ENCODE measurements at places on chromosomes 7 and 10. TPM values are rescaled to one million over a fixed set of nuclear protein-coding genes. Genes with fewer than 3 reads are reported as not detected.

Gene PLAC9
- 69.0 TPM for polyA plus RNA-seq

Gene PPP1R9A
- polyA plus RNA-seq: 29.7 TPM

Gene NME8
- not detected for polyA plus RNA-seq

Gene PKD2L1
- 0.44 TPM for polyA plus RNA-seq

Gene CTAGE4
- polyA plus RNA-seq: 0.30 TPM

Gene HOXA4
- polyA plus RNA-seq: 26.2 TPM

GRCh38 chr10:2985729-2986232 is 81.6 kb upstream of the PFKP start:
- no peak for DNase-seq

DNA sequence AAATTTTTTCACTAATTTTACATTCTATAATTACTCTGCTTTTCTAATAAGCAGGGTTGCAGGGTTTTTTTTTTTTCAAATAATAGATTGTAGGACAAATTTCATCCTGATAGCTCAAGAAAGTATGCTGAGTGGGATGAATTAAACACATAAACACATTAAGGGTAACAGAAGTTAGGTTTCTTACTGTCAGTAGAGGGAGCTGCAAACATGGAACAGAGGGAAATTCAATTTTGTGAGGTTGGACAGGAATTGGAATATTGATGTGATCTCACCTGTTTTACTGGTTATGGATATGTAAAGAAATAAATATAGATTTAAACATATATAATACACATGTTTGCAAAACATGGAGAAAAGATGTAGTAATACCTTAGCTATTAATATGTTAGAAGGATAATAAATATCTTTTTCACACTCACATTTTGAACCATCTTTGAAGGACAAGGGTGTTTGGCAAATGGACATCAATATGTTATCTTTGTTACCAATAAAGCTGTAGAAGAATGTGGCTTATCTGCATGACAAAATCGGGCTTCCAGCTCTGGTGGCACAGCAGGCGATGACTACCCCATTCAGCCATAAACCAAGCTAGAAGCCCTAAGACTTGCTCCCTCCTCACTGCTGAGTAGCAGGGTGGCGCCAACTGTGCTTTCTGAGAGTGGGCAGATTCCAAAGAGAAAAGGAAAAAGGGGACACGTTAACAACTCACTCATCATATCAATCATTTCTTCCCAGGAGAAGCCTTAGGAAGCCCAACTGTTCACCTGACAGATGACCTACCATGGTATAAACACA is 1257.4 kb downstream of the GATA3 start:
- no peak for DNase-seq

- DNase-seq: no peak
Measured at GRCh38 chr10:100747456-100748230, 2.3 kb downstream of the PAX2 start.

DNA sequence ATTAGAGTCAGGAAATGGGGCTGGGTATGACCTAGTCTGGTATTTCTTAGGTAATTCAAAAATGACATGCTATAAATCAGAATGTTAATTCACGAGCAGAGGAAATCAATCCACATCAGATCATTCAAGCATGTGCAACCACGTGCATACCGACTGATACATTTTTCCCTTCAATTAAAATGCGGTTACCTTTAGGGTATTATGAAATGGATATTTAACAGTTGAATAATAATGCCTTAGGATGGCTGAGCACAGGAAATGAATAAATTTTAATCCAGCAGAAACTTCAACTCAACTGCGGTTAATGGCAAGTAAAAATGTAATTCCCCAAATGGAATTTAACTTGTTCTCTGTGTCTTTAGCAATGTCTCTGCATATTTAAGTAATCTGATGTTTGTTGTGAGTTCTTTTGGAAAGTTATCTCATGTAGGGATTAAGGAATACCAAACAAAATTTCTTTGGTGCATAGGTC is 9.2 kb downstream of the CPA2 start:
- no peak for DNase-seq

GRCh38 chr7:44073664-44074348 is 8.4 kb upstream of the PGAM2 start:
- no peak for DNase-seq

GRCh38 chr10:30088178-30088577 is 28.8 kb upstream of the JCAD start:
- DNase-seq: no peak

- no peak for DNase-seq
Measured at GRCh38 chr7:19561121-19561805, 147.6 kb downstream of the POLR1F start.

- DNase-seq: no peak
Measured at GRCh38 chr7:88689821-88690220, 69.7 kb upstream of the ZNF804B start.

DNA sequence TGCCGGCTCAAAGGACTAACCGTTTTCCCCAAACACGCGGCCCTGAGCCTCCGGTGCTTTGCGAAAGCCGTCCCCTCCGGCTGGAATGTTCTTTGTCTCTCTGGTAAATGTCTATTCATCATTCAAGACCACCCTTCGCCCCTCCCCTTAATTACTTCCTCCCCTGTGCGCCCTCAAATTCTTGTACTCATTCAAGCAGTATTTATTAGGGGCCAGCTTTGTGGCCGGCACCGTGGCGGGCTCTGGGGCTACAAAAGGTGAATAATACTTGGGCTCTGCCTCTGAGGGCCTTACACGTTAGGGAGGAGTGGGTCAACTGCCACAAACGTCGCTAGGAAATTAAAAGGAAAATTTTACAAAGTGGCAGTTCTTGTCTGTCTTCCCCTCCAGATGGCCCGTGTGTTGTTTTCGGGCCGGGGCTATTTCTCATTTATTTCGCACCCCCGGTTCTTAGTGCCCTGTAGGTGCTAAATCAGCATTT is 1.5 kb upstream of the MEST start:
- DNase-seq: no peak

DNA sequence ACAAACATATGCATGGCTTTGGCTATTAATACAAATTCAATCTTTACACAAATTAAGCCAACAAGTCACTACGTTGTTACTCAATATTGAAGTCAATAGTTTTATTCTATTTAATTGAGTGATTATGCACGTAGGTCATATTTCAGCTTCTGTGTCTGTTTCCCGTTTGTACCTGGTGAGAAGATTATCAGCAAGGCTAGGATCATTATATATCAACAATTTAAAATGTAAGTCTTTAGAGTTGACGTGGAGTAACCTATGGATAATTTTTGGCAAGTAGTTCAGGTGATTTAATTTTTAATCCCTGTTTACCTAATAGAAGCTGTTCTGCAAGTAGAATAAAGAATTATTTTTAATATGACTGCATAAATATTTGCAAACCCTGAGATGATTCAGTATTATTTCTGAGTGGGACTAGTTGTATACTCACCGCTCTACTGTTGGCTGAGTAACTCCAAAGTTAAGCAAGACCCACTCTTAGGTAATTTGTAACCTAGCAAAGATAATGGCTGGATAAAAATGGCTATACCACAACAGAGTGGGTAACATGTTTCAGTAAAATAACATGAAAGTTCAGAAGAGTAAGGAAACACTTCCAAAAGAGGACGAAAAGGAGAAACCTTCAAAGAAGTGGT is 161.0 kb downstream of the HGF start:
- no peak for DNase-seq

DNA sequence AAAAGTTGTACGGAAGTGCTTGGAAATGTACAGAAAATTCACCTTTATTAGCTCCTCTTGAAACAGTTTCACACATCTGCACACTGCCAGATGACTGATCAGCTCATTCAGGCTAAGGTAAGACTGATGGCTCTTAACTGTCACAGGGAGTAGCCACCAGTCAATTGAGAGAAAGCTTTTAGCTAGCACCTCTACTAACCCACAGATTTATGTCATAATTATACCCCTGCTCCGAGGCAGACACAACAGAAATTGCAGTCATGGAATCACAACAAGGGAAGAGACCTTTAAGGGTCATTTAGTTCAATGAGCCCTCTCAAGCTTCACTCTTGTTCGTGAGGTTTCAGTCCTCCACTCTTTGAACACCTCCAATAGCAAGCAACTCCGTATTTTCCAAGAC is 235.4 kb downstream of the TRIL start:
- no peak for DNase-seq

GRCh38 chr10:100999742-101000126 is at the start of gene LZTS2:
LZTS2 (plus strand) TSS chr10:100999808; CDS start chr10:101002539, 2,731 bp downstream.
- no peak for DNase-seq

DNA sequence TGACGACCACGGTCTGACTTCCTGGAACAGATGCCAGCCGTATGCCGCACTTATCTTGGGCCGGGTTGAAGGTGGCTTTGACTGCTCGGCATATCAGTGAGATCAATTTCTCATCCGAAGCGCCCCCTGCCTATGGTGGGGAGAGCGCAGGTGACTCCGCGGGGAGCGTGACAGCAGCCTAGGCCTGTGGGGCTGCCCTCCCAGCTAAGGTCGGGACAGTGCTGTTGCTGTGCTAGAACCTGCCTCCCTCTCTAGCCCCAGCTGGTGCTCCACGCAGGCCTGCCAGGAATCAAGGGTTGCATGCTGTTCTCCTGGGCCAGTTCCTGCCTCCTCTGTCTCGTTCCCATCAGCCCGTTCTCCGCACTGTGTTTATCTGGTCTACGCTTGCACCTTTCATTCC is 49.8 kb downstream of the PODXL start:
- no peak for DNase-seq

- DNase-seq: no peak
Measured at GRCh38 chr7:69684369-69685292, 86.4 kb downstream of the AUTS2 start.
